Tongue (tissue), 3 donors: ENCODE measurements at places on chromosomes 13 and 19.
A peak's percentile ranks its signal among the peaks of the same experiment; 100 is the strongest.

- no peak for DNase-seq
Observed at GRCh38 chr19:35015954-35016351, 14.3 kb upstream of the SCN1B start.

DNA sequence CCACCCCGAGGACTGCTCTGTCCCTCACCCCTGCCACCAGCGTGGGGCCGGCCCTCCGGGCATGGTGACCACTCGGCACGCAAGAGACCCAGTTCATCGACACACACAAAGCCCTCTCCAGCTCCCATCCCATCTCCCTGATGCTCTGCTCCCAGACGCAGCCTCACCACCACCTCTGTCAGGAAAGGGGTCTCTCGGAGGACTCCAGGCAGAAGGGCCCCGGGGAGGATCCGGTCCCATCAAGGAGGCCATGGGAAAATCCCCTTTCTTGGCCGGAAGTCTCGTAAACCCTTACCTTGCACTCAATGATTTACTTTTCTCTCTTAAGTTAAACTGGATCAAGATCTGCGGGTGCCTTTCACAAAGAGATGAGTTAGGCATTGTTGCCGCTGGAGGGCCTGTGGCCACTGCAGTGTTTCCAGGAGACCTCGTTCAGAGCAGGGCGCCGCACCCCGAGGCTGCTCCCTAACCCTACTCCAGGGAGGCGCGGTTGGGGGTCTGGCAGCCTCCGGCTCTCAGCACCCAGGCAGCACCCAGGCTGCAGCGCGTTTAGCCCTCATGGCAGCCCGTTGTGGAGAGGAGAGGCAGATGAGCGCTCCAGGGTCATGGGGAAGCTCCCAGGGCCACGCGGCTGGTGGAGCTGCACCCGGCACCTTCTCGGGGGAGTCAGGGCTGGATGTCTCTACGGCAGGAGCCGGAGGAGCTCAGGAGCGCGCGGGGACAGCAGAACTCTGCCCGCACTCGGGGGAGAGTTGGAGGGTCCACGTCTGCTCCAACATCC, 31.0 kb downstream of the C2CD4C start:
- DNase-seq: no peak

DNA sequence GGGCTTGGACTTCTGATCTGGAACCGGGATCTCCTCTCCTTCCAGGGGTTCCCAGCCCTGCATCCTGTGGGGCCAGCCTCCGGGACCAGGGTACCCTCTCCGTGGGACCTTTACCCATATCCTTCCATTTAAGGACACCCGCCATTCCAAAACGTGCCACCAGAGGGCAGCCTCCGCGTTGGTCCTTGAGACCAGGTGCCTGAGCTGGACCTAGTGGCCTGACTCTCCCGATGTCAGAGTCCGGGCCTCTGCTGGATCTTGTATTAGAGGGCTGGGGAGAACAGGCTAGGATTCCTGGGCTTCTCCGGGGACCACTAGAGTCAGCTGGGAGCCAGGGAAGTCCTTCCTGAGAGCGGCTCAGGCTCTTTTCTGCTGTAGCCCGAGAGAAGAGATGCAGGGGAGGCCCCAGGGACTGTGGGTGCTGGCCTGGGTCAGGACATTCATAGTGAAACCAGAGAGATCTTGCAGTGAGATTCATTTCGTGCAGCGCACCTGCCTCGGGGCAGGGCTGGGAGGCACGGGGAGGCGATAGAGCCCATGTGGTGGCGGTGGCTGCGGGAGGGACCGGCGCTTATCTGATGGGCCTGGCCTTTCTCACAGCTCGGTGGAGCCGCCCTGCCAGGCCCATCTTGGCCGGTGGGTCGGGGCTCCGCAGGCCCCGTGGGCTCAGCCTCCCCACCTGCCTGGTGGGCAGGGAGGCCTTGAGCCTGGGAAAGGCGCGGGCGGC, 9.8 kb upstream of the SLC7A10 start:
- peak; percentile 73 for DNase-seq

- peak; percentile 94 for DNase-seq
Observed at GRCh38 chr19:48837051-48837524, 797 bp upstream of the HSD17B14 start.

GRCh38 chr13:78742659-78743058, 83.7 kb upstream of the OBI1 start:
- DNase-seq: no peak

DNA sequence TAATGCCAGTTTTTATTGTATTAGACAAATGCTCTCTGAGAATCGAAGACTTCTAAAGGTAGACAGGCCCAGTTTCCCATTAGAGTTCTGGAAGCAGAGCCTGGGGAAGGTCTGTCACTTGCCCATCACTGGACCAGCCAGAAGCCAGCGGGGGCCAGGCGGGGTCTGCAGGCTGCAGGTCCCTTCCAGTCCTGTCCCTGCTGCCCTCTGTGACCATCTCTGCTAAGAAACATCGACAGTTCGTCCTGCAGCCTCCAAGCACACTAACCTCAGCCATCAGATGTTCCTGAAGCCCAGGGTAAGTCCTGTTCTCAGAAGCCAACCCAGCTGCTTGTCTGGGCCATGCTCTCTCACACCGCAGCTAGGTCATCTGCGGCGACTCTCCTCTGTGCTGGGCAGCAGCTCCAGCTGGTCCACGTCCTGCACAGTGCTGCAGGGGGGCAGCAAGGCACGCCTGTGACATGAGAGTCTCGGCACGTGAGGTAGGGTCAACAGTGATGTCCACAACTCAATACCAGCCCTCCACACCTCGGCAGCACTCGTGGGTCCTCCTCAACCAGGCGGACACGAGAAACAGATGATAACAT, 2.9 kb upstream of the ADPRHL1 start:
- DNase-seq: no peak
